ENCODE measurements at places on chromosomes 12 and 14. TPM values are rescaled to one million over a fixed set of nuclear protein-coding genes. Genes with fewer than 3 reads are reported as not detected.

OVCH1 gene
- total RNA-seq, result 0.07 TPM

PTHLH gene
- 1.6 TPM for total RNA-seq

LRCOL1 gene
- not detected for total RNA-seq

ZDHHC22 gene
- total RNA-seq, result not detected

KIF26A gene
- total RNA-seq, result under 0.01 TPM

TBX3 gene
- total RNA-seq, result 4.6 TPM

DEGS2 gene
- total RNA-seq, result 0.26 TPM

FSCB gene
- not detected for total RNA-seq

GPR162 gene
- total RNA-seq, result 6.6 TPM

C3AR1 gene
- 0.07 TPM for total RNA-seq

Measured in smooth muscle cell of the pulmonary artery (primary cell).